Hematopoietic multipotent progenitor cell treated with erythropoietin and hydrocortisone succinate and interleukin-3 and kit ligand, for 17 days (in vitro differentiated cells): ENCODE measurements at places on chromosomes 2 and 18.

DNA sequence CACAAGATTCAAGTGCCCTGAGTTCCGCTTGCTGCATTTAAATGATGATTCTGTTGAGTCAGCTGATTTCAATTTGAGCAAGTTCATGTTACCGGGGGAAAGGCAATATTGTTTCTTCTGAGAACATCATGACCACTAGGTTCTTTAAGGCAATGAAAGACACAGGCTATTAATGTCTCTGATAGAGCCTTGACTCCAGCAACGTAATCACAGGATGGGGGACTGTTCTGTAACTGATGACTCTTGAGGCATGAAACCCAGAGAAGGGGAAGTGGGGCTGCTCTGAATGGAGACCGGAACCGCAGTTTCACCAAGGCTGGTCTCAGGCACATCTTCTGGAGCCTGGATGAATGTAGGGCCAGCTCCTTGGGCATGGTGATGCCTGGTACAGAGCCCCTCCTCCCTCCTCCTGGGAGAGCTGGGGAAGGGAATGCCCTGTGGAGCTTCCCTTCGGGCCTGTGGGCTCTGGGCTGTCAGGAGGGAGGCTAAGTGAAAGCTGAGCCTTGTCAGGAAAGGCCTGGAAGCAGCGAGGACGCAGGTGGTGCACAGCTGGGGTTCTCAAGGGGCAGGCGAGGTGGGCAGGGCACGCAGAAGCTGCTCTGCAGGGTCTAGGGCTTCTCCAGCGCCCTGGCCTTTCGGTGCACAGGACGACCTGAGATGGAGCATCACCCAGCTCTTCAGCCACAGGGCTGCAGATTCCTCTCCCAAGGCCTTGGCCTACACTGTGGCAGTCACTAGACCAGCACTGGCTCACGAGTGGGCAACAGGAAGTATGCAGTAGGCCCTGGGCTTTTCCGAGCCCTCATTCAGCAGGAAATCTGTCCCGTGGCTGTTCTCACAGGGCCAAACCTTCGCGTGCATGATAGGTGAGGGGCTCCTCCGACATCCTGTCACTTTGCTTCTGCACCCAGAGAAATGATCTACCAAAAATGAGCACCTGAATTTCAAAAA, 36.6 kb upstream of the PRLH start:
- no peak for DNase-seq

DNA sequence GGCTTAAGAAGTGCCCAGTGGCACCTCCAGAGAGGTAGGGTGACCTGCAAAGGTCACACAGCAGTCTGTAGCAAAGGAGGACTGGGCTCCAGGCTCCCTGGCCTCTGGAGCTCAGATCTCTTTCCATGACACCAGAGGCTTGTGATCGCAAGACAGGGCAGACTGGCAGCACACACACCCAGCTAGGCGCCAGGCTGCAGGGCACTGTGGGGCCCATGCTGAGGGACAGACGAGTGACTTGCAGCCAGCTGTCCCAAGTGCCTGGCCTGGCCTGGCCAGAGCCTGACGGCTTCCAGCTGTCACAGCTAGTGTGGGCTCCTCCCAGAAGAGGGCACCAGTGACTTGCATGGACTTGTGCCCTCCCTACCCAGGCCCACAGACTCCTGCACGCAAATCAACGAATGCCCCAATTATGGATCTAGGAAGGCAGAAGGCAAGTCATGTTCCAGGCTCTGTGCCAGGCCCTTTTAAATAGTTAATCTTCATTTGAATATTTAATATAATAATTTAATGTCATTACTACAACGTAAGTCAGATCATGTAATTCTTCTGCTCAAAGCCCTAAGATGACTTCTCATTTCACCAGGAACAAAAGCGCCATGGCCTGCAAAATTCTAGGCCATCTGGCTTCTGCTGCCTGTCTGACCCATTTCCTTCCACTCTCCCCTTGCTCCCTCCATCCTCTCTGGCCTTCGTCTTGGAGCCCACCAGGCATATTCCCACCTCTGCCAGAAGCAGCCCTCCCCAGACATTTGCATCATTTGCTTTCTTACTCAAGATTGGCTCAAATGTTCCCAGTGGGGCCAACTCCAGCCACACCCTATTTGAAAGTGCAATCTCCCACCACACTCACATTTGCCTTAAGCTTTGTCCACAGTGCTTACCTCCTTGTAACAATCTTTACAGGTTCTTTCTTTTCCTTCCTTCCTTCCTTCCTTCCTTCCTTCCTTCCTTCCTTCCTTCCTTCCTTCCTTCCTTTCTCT, 3.7 kb upstream of the SPEG start:
- no peak for DNase-seq

GRCh38 chr18:79460481-79461300, 65.0 kb downstream of the NFATC1 start:
- DNase-seq = no peak

- no peak for DNase-seq
Observed at GRCh38 chr2:219832904-219833303, 205.5 kb downstream of the SLC4A3 start.

- no peak for DNase-seq
Observed at GRCh38 chr2:177211169-177211568, 1.4 kb upstream of the HNRNPA3 start.

- no peak for DNase-seq
Observed at GRCh38 chr18:58671632-58672564, 633 bp downstream of the MALT1 start.

- DNase-seq = peak; percentile 51
Observed at GRCh38 chr2:121650315-121650930, 1.2 kb upstream of the CLASP1 start.

DNA sequence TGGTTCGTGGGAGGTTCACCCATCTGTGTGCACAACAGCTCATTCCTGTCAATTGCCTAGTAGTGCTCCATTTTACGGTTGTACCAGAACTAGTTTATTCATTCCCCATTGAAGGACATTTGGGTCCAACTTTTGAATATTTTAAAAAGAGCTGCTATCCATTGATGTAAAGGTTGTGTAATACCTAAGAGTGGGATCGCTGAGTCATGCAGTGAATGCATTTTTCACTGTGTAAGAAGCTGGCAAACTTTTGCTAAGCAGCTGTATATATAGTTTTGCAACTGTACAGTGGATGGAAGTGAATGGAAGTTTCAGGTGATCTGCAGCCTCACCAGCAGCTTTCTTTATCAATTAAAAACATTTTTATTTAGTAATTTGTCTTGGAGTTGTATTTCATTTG, 104.5 kb downstream of the DCDC2C start:
- no peak for DNase-seq
